ENCODE measurements at places on chromosomes 3 and 15.

DNA sequence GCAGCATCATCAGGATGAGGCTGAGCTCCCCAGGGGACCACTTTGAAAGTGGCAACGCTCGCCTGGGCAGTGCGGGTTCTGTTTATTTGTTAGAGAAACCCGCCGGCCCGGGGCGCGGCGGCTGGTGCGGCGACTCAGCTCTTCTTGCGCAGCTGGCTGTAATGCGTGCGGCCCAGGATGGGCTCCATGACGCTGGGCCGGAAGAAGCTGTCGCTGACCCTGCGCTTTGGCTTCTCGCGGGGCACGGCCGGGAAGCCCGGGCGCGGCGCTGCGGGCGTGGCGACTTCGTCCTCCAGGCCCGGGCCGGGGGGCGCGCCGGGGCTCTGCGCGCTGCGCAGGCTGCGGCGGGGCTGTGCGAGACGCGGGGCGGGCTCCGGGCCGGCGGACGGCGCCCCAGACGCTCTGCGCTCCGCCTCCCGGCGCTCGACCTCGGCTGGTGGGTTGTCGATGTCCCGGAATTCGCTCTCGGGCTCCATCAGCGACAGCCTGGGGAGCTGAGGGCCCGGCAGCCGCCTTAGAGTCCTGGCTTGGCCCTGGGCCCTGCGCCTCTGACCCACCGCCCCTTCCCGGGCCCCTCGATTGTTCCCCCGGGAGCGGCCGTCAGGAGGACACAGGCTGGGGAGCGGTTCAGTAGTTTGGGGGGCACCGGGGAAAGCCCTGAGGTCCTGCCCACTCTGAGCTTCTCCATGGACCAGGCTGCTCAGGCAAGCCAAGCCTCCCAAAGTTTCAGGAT, 10.3 kb upstream of the KIF7 start:
- DNase-seq: peak; percentile 72

- no peak for DNase-seq
These were observed 86.1 kb downstream of the TRAK1 start for GRCh38 chr3:42177068-42177800.

DNA sequence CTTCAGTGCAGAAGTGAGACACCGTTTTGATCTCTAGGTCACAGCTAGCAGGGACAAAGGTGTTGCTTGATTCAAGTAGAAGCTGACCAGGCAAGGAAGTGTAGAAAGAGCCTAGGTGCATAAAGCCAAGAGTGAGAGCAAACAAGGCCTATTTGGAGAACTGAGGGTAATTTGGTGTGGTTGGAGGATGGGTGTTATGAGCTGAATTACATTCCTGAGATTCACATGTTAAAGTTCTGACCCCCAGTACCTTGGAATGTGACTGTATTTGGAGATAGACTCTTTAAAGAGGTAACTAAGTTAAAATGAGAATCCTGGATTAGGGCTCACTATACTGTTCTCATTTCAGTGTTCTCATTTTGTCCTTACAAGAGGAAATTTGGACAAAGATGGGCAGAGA, 191.3 kb downstream of the ZMAT3 start:
- DNase-seq: no peak

GRCh38 chr15:39159833-39160232, 421.0 kb upstream of the THBS1 start:
- no peak for DNase-seq

DNA sequence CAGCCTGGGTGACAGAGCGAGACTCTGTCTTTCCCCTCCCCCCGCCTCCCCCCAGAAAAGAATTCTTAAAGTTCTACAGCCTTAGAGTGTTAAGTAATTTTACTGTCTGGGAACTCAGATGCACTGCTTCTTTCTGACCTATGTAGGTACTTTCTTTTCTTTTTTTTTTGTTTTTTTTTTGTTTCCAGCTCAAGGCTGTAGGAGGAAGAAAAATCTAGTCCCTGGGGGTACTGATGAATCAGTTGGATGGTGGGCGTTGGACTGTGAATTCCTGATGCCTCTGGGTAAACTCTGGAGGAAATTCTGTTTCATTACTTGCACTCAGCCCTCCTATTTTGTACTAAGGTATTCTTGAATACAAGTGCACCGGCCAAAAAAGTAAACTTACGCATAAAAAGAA, 10.8 kb downstream of the GHRL start:
- DNase-seq: peak; percentile 70

- no peak for DNase-seq
These were observed 302.9 kb upstream of the RARB start for GRCh38 chr3:25125201-25125600.

GRCh38 chr3:51963951-51964451, 3.3 kb downstream of the PCBP4 start:
- DNase-seq: no peak

GRCh38 chr3:45986303-45986982, 9.2 kb downstream of the FYCO1 start:
- peak; percentile 89 for DNase-seq

DNA sequence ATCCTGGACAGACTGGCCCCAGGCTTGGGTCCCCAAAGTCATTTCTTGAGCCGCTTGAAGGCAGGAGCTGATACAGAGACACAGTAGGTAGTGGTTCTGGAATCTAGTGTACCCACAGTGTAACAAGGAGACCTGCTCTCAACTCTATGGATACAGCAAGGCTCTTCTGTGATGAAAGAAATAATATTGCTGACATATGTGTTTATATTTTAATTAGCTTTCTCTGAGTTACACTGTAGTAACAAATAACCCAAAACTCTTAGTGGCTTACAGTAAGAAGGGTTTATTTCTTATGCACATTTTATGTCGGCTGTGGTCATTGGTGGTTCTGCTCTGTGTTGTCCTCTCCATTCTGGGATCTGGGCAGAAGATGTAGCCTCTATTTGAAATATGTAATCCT, 45.5 kb downstream of the CHST14 start:
- no peak for DNase-seq

- peak; percentile 41 for DNase-seq
These were observed 12.5 kb downstream of the RBM5 start for GRCh38 chr3:50100956-50101845.

GRCh38 chr15:96160269-96160668, 170.2 kb upstream of the NR2F2 start:
- DNase-seq: no peak

DNA sequence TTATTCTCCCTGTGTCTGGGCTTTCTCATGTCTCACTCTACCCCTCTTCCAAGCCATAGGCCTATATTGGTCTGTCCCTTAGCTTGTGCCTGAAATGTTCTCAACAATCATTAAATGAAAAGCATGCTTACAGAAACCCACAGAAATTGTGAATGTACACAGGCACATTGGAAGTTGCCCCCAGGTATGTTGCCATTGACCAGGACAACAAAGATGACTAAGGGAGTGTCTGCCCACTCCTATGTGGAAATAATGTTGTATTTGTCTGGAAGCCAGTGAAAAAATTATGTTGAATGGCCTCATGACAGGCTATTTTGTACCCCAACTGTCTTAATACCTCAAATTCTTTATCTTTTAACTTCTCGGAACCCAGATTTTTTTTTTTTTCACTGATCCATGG, 102.0 kb downstream of the TPRG1 start:
- no peak for DNase-seq

- no peak for DNase-seq
These were observed 166.1 kb downstream of the OSBPL10 start for GRCh38 chr3:31815006-31815405.

DNA sequence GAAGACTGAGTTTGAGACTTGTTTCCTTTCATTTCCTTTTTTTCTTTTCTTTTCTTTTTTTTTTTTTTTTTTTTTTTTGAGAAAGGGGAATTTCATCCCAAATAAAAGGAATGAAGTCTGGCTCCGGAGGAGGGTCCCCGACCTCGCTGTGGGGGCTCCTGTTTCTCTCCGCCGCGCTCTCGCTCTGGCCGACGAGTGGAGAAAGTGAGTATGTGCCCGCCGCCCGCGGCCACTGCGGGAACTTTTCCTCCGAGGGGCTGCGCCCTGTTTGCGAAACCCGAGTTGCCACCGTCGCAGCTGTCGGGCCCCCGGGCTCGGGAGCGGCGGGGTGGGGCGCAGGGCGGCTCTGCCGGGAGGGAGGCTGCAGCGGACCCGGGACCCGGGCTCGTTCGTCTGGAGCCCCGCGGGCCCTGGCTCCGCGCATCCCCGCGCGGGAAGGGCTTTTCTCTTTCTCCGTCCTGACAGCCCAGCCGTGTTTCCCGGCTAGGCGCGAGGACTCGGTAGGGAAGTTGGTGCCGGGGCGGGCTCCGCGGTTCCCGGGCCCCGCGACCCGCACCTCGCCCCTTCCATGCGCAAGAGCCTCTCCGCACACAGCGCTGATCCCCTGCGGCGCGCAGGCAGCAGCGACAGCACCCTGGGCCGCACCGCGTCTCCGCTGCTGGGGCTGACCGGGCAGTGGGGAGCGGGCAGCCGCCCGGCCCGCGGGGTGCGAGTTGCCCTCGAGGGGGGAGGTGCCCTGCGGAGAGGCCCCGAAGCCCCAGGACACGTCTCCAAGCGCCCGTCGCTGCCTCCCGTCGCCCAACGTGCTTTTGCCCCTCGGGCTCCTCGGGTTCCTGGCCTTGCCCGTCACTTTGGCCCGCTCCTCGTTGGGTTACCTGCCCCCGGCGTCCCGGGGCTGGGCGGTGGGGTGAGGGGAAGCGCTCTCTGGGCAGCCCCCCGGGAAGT, 1.4 kb downstream of the IGF1R start:
- DNase-seq: peak; percentile 31

- peak; percentile 59 for DNase-seq
These were observed 9.7 kb upstream of the THUMPD3 start for GRCh38 chr3:9352917-9353752.

- DNase-seq: no peak
These were observed 826 bp downstream of the LRRC58 start for GRCh38 chr3:120348065-120348990.

DNA sequence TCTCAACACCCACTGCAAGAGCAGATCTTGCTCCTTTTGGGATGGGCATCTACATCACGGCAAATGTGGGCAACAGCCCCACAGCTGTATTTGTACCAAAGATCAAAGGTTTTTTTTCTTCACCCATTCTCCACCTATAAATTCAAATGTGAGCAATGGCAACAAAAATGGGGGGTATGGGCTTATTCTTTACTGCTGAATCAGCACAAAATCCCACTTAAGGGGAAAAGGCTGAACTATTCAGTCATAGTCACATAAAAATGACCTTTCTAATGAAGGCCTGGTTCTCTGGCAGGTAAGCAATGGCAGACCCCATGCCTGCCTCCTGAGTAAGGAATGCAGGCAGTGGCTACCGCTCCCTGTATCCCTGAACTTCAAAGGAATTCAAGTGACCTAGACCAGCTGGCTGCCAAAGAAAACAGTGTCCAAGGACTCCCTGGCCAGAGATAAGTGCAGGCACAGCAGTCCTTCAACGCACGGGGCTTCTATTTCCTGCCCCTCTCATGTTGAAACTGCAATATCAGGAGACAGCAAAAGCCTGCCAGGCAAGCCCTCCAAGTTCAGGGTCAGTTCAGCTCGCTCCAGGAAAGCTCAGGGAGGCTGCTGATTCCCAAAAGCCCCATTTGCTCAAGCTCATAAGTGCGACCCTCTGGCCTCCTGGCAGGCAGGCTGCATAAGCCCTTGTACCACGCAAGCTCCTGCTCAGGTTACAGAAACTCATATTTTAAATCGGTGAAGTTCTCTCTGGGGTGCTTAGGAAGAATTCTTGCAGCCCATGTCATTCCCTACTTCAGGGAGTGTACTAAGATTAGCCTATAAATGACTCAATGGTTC, 134.1 kb downstream of the PDZRN3 start:
- DNase-seq: peak; percentile 58

DNA sequence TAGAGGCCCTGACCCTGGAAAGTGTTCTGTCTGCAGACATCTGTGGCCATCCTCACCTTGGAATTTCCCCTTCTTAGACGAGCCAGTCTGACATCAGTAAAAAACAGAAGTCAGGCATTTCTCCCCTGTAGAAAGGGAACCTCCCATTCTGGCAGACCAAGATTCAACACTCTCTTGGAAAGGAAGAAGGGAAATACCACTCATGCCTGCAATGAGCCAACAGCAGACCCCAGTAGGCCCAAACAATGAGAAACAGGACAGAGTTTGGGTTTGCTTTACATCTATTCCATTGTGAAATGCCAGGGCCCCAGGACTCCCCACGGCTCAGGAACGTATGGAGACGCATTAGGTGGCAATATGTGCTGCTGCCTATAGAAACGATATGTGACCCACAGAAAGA, 264.0 kb upstream of the NSMCE3 start:
- peak; percentile 50 for DNase-seq

DNA sequence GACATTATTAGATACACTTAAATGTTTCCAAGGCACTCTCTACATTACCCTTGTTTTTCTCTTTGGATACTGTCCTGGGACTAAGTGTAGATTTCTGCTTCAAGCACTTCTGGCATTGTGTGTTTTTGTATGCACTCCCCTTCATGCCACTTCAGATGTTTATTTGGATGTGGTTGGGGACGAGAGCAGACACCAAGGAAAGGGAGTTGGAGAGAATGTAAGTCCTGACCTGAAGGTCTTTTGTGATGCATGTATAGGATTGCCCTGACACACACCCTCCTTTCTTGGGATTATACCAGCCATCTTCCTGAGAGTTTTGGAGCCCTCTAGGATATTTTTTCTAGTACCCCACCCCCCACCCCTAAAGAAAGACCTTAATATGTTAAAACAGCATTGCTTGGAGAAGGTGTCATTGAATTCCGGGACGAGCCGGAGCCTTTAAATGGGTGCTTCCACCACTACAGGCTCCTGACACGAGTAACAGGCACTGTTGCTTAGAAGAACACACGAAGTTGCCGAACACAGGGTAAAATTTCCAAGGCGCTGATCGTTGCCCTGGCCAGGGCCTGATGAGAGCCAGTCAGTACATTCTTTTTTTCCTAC, 22.7 kb downstream of the PSMD6 start:
- DNase-seq: no peak

GRCh38 chr15:76577879-76578512, 241.4 kb downstream of the ISL2 start:
- no peak for DNase-seq

GRCh38 chr3:14689247-14689980, 14.5 kb downstream of the C3orf20 start:
- no peak for DNase-seq

DNA sequence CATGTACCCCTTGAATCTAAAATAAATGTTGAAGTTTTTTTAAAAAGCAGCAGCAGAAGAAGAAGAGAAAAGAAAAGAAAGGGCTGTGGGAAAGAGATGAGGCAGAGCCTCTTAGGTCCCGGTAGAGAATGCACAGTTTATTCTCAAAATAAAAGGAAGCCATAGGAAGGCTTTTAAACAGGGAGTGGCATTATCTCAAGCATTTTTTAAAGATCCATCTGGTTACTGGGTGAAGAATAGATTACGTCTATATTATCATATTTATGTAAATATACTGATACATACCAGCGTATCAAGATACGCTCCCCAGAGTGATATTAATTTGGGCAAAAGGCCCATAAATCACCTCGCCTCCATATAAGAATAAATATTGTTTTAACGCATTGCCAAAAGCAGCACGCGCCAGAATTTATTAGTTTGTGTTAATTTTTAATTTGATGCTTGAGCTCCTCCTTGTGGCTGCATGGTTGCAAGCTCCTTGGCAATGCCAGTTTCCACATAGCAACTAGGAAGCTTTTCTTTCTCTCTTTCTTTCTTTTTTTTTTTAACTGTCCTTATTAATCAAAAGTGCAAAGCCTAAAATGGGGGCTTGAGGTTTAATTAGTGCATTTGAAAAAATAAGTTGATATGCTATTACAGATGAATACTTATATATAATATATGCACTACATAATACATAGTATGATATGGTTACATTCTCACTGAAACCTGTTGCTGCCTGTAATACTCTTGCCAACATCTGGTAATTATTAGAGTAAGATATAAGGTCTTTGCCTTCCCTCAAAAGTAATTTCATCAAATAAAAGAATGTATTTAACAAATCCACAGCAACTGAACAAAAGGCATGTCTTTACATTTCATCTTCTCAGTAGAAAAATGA, 242.8 kb upstream of the UBE2E2 start:
- peak; percentile 20 for DNase-seq

- DNase-seq: peak; percentile 22
These were observed at the start of gene PAQR9 for GRCh38 chr3:142963516-142964448. TSS of gene PAQR9 (minus strand) at chr3:142963674. CDS start at chr3:142963336, 338 bp downstream.

GRCh38 chr15:32636410-32636809, 5.1 kb upstream of the SCG5 start:
- DNase-seq: no peak

All from fibroblast of skin of back (primary cell).